ENCODE measurements at places on chromosomes 2 and 18.

GRCh38 chr2:53969968-53970723 is 647 bp downstream of the PSME4 start:
- no peak for DNase-seq

DNA sequence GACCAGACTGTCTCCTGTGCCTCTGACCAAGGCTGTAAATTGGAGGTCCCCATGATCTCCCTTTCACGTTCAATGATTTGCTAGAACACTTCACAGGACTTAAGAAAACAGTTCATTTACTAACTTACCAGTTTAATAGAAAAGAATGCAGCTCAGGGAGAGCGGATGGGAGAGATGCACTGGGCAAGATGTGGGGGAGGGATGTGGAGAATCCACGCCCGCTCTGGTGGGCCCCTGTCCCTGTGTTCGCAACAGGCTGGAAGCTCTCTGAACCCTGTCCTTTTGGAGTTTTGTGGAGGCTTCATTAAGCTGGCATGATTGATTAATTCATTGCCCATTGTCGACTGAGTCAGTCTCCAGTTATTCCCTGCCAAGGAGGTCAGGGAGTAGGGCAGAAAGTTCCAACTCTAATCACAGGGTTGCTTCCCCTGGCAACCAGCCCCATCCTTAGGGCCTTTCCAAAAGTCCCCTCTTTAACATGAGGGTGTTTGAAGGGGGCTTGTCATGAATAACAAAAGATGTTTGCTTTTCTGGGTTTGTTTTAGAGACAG is 257.1 kb downstream of the ACKR3 start:
- no peak for DNase-seq

DNA sequence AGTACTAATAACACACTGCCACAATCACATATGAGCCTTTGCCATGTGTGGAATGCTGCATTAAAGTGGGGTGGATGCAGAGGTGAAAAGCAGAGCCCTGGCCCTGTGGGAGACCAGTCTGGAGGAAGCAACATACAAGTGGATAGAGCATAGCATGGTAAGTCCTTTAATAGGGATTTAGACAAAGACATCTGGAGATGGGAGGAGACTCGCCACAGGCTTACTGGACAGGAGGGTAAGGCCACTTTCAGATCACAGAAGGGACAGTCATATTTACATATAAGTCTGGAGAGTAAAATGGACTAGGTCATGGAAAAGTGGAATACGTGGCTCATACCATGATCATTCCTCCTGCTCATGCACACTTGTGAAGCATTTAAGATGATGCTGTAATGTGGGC is 84.3 kb downstream of the PPP1R1C start:
- DNase-seq, result no peak

DNA sequence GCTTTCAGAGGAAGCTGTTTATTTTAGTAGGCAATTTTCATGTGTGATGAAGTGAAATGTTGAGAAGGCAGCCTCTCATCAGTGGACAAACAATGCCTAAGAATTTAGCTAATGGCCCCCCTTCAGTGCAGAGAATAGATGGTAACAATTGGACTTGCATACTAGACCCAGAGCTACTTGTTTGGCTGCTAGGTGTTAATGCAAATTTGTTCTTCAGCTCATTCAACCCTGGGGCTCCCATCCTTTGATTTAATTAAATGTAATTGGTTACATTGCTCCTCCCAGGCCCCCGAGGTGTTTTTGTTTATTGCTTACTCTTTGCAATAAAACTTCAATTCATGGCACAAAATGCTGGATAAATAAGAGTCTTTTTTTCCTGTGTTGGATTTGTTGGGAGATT is 68.6 kb downstream of the CAMKMT start:
- no peak for DNase-seq

DNA sequence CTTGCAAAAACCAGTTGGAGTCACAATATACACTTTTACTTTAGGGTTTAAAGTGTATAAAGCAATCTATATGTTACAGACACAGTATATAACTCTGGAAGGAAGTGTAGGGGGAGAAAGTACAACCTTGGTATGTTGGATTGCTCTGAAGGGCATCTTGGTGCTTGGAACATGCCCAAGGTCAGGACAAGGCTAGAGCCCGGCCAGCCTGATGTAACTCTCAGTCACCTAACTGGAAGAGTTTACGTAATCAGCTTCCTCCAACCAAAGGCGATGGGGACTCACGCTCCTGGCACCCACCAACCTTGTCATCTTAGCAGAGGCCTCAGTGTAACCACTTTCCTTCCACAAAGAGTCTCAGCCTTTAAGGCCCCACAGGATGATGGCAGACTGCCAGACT is 181.1 kb upstream of the ACAA2 start:
- DNase-seq, result no peak

All from stimulated activated CD8-positive, alpha-beta memory T cell treated with anti-CD3 and anti-CD28 coated beads, Interleukin-15, amount 100 ng/mL, for 24 hours (primary cell).